Activated T-helper 1 cell treated with anti-CD3 and anti-CD28 coated beads, Interleukin-2, amount 50 U/mL, for 16 hours (primary cell): ENCODE measurements at places on chromosomes 6 and 20.

DNA sequence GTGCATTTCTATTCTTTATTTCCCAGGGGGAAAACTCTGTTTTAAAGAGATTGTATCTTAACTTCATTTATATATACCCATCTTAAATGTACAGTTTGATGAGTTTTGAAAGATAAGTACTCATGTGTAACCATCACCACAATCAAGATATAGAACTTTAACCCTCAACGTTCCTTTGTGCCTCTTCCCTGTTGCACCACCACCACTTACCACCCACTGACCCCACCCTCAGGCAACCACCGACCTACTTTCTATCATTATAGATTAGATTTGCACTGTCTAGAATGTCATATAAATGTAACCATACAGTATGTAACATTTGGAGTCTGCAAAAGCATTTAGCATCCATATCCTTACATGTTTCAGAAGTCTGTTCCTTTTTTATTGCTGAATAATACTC, 121.0 kb downstream of the RTN4IP1 start:
- no peak for DNase-seq

DNA sequence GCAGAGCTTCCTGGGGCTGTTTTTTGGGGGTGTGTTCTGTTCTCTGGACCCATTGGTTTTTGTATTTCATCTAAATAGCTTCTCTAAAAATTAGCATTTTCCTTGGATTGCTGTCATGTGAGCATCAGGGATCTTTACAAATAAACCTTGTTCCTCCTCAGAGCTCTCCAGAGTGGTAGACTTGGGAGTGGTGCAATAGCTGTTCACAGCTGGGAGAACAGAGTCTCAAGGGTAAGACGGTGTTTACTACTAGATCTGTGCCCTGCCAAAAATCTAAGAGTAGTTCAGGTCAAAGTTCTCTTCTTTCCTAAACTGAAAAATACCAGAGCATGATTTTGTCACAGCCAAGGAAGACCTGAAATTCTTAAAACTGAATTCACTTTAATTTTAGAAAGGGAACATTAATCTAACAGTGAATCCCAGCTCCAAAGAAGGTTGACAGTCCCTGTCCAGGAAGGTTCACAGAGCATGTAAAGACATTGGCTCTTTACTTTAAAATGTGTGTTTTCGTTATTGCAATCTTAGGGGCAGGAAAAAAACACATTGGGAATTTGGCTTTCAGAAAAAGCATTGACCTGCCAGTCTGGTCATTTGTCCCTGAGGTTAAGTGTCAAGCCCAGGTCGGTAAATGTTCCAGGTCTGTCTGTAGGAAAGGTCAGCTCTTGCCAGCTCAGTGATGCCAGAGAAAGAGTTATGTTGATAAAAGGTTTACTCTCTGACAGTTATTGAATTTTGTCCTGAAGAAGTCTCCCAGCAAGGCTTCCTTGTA, 43.3 kb downstream of the VAPB start:
- no peak for DNase-seq

DNA sequence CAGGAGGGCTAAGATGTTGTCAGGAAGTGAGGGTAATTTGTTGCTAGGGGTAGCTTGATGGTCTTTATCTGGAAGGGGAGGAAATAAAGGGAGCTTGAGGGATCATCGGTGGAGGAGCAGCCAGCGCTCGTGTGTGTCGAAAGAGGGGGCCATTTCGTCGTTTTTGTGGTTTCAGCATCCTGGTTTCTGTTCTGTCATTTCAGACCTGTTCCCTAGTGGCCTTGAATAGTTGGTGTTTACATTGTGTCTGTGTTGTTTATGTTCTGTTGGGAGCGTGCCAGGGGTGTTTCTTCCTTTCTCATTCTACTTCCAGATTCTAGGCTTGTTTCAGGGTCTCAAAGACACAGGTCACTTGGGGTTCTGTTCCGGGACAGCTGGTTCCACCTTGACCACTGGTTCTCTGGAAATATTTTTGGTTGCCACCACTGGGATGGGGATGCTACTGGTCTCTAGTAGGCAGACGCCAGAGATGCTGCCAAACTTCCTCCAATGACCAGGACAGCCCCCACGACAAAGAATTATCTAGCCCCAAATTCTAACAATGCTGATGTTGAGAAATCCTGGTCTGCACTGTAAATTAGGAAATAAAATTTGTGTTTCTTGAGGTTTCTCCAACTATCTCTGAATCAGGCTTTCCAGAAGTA, 113.9 kb upstream of the NAA20 start:
- no peak for DNase-seq

DNA sequence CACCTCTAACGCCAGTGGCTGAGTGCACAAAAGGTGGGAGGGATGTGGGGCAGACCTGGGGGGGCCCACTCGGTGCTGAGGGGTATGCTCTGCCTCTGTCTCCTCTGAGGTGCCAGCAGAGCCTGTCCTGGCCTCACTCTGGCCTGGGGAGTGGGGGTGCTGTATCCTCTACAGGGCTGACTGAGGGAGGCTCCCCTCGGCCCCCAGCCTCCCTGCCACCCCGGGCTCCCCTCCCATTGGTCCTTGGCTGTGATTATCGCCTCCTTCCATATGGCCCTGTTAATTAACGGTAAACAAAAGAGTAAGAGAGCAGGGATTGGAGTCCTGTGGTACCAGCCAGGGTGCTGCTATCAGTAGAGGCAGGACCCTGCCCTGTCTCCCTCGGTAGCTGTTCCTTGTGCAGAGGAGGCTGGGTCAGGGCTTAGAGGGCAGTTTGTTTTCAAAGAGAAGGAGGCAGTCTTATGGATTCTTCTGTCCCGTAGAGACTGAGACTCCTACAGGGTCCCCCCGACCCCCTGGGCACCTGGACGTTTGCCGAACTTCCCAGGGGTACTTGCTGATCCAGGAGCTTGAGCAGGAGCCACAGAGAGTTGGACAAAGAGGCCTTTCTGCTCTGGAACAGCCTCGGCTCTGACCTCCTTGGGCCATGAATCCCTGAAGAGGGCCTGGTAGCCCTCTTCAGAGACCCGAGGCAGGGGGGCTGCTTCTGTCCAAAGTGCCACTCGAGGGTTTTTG, 1.8 kb downstream of the MYT1 start:
- no peak for DNase-seq

GRCh38 chr6:28407401-28407800, 7.9 kb upstream of the ZSCAN12 start:
- DNase-seq, result no peak

- no peak for DNase-seq
These were observed 57.8 kb downstream of the POPDC3 start for GRCh38 chr6:105121981-105122380.
